ENCODE measurements at places on chromosomes 4 and X. TPM values are rescaled to one million over a fixed set of nuclear protein-coding genes. Genes with fewer than 3 reads are reported as not detected.

Gene STS
- 2.4 TPM for total RNA-seq

Gene ZAR1
- total RNA-seq: not detected

Gene UTP14A
- 73.1 TPM for total RNA-seq

Gene ATP2B3
- total RNA-seq: not detected

- no peak for DNase-seq
Measured at GRCh38 chr4:185695743-185696142, 116.3 kb downstream of the SORBS2 start.

DNA sequence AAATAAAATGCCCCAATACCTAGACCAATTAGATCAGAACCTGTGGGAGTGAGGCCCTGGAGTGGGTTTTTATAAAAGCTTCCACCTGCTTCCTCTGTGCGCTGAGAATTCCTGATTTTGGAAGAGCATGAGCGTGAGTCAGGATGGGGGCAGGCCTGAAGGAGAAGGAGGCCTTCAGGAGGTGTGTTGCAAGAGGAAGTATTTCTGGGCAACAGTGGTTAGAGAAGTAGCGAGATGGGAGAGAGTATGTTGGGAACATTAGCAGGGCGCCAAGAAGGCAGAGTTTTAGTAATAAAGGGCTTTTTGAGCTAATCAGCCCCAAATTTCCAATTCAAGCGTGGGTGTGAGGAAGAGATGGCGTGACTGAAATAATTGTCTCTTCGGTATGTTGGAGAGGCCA is 349.8 kb downstream of the UNC5C start:
- DNase-seq: no peak

DNA sequence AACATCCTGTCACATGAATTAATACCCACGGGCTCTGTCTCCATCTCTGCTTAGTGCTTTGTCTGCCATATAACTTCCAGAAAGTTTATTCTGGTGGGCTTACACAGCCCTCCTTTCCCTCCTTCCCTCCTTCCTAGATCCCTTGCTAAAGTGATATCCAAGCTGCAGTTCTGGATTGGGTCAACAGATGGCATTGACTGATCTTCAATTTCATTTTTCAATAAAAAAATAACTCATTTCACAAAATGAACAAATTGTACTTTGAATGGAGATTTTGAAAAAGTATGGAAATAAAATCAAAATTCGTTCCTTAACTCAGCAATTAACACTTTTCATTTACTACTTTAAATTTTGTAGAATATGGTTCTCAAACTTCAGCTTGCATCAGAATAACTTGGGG is 94.9 kb downstream of the NXF2 start:
- DNase-seq: no peak
